ENCODE measurements at places on chromosomes 5 and 9.

DNA sequence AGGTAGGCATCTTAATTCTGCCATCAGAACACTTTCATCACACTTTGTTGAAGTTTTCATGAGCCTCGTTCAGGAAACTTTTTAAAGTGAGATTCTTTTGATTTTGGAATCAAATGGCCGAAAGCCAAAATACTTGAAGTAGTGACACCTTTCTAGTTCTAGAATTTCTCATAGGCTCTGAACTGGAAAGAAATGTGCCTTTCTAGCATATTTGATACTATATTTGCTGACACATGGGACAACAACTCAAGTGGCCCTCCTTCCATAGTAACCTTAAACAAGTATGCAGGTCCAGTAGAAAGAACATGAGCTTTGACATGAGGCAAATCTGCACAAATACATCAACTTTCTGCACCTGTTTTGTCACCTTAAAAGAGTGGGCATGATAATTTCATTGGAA lies 22.0 kb upstream of the DMRTA1 start:
- DNase-seq = no peak

DNA sequence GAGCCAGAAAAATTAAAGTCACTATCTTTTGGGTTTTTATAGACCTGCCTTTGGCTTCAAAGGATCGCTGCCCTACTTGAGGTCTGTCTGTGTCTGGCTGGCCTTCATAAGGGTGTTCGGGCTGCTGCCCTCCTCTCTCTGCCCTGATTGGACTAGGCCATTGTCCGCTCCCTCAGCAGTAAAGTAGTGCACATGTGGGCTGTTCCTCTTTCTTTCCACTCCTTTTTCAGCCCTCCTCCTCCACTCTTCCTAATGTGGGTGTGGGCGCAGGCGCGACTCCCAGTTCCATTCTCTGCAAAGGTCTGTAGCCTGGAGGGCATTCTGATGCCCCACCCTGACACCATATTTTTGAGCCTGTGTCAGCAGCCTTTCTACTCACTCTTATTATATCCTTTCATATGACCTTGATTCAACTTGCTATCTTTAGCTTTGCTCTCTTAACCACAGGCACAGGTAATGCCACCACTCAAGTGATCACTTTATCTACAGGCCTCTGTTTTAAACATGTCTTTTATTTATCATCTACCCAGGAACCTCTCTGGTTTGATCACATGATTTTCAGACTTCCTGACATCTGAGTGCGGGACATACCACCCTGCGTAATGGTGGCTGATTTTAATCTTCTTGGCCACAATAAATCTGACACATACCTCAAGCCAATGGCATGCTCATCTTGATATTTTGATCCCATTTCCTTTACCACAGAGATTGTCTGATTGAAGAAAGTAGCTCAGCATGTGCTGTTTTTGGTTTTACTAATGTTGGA lies 144.5 kb downstream of the AOPEP start:
- no peak for DNase-seq

DNA sequence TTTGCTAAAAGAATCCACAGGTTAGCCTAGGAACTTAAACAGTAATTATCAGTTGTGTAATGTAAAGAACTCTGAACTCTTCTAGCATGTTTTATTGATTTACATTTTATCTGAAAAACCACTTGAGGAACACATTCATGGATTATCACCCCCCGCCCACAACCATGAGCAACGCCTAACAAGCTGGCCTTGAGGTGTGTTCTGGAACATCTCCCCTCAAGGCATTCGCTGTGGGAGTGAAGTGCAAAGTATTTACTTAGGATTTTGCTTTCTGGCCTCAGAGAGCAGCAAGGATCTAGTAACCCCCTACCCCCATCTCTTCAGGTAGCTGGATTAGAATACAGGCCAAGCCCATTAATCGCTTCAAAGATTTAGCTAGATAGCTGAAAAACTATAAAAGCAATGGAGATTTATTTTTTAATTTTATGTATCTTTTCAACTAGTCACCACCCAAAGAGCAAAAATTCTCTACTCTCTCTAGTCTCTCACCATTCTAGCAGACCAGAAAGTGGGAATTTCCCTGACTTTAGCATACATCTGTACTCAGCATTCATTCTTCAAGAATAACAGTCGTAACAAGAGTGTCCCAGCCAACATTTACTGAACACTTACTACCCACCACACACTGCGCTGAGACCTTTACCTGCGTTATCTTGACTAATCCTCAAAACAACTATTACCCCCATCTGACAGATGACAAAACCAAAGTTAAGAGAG lies 37.2 kb downstream of the DDX31 start:
- no peak for DNase-seq

DNA sequence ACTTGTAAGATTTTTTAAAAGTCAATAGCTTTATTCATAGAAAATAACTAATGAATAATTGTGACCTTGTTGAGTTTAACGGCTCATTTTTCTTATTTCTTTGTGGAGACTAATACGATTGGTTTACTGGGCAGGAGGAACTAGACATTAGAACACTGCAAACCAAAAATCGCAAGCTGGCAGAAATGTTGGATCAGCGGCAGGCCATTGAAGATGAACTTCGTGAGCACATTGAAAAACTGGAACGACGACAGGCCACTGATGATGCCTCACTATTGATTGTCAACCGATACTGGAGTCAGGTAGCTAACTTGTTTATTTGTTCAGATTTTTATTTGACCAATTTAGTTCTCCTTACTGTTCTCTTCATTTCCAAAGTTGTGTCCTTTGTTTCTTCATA lies 6.4 kb downstream of the RNF20 start:
- no peak for DNase-seq

DNA sequence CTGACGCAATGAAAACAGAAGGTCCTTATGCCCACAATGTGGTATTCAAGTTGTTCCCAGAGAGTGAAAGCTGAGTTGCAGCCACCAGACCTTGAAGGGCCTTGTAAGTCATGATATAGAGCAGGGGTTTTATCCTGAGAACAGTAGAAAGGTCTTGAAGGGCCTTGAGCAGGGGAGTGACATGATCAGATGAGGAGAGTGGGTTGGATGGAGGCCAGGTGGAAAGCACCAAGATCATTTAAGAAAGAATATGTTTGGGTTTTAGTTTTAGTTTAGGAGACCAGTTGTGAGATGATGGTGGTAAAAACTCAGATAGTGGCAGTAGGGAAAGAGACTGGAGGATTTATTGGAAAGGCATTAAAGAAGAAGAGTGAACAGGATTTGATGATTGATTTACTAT lies 5.9 kb downstream of the ITGA2 start:
- DNase-seq = no peak

DNA sequence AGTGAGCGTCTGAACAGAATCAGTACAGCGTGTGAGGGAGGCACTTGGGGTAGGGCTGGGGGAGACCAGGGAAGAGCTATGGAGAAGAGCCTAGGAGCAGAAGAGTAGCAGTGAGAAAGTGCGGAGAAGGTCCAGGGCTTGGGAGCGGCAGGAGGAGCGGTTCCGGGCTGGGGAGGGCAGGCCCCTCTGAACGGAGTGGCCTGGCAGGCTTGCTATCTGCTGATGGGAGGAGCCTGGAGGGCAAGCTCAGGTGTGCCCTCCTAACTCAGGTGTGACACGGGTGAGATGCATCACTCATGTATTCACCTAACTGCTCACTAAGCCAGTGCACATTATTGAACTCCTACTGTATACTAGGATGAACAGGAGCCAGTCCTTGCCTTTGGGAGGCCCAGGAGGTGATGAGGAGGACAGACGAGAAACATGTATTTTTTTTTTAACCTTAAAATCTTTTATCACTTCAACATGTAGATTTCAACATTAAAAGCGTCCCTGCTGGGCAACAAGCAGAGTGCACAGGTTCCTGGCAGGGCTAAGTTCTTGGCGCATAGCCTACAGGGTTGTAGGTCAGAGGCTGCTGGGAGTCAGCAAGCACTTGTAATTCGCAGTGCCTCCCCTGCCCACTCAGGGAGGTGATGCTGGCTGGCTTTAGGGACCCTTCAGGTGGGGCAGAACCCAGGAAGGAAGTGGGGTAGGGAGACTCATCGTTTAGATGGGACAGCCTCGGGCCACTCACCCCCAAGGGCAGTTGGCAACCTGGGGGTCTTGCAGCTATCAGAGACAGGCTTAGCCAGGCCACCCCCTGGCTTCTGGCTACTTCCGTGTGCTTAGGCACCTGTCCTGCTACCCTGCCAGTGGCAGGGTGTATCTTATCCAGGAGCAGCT lies 55.5 kb downstream of the TMOD1 start:
- DNase-seq = no peak

- DNase-seq = no peak
Observed at GRCh38 chr5:124816381-124816780, 69.9 kb upstream of the ZNF608 start.

DNA sequence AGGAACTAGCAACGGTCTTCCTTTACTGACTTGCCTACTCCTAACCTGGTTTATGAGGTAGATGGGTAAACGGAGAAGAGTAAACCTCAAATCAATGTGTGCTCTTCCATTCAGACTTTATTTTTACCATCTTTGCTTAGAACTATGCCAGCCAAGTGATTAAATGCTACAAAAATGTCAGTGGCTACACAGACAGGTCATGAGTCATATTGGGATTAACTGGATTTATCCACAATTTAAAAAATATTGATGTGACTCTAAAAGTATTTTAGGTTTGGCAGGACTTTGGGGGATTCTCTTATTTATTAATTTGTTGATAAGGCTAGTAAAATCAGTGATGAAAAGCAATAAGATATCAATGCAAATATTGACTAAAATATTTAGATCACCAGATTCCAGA lies 275.0 kb downstream of the PLK2 start:
- peak; percentile 61 for DNase-seq
